ENCODE measurements at places on chromosomes 16 and 17.

- DNase-seq, result no peak
These were observed 7.2 kb downstream of the PLA2G15 start for GRCh38 chr16:68252383-68252782.

DNA sequence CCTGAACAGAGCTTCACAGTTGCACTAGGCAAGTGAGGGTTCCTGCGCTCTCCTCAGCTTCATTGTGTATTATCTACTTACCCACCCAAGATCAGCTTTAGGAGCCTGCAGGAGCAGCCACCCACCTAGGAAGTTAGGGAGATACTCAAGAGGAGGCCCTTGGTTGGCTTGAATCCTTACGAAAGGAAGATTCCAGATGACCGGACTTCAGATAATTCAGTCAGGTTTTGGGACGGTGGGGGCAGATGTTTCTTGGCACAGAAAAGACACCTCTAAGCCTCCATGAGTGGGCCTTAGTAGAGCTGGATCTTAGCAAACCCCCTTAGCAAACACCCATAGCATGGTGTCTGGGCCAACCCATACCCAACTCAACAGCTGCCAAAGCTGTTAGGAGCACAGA lies 2.4 kb upstream of the CBFB start:
- no peak for DNase-seq

DNA sequence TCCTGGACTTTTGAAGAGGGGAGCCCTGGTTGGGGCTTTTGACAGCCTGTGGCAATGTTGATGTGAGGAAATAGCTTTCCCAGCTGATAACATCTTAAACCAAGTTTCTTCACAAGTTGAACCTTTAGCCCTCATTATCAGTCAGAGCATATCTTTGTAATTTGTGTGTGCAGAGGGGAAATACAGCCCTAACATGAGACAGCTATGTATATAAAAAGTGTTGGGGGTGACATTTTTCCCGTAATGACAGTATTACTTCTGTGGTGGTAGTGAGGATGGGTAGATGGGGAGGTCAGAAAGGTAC lies 221.1 kb downstream of the FTO start:
- DNase-seq, result no peak

GRCh38 chr17:51133365-51133764 lies 12.7 kb upstream of the SPAG9 start:
- DNase-seq, result no peak

DNA sequence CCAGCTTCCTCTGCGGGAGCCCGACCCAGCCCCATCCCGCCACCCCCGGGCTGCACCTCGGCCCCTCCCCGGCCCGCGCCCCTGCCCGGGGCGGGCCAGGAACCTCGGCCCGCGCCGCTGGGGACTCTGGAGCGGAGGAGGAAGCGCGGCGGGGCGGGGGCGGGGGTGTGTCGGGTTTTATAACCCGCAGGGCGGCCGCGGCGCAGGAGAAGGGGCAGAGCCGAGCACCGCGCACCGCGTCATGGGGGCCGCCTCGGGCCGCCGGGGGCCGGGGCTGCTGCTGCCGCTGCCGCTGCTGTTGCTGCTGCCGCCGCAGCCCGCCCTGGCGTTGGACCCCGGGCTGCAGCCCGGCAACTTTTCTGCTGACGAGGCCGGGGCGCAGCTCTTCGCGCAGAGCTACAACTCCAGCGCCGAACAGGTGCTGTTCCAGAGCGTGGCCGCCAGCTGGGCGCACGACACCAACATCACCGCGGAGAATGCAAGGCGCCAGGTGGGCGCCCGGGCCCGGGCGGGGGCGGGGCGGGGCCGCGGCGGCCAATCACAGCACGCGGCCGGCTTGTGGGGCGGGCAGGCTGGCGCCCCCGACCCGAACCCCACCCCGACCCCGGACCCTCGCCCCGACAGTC lies at the start of gene ACE:
TSS of gene ACE (plus strand) at position 208 of the 626 bp plus-strand sequence. CDS start at position 242, 34 bp downstream.
- DNase-seq, result no peak
